ENCODE measurements at places on chromosomes 5 and 9. TPM values are rescaled to one million over a fixed set of nuclear protein-coding genes. Genes with fewer than 3 reads are reported as not detected.

Gene THBS4
- 0.47 TPM for total RNA-seq

Gene SPINK4
- total RNA-seq = not detected

Gene NDUFAF2
- 8.1 TPM for total RNA-seq

Gene ADAMTSL1
- total RNA-seq = not detected

Gene FGF10
- total RNA-seq = not detected

Gene ASPN
- not detected for total RNA-seq

Gene HRCT1
- total RNA-seq = not detected

Gene PCA3
- not detected for total RNA-seq

- no peak overlapping the region for H3K27ac ChIP-seq
- DNase-seq = no peak
- no peaks in the 10 kb centered on the region for H3K36me3 ChIP-seq
Measured at GRCh38 chr9:132244582-132245455, 83.0 kb downstream of the NTNG2 start.

DNA sequence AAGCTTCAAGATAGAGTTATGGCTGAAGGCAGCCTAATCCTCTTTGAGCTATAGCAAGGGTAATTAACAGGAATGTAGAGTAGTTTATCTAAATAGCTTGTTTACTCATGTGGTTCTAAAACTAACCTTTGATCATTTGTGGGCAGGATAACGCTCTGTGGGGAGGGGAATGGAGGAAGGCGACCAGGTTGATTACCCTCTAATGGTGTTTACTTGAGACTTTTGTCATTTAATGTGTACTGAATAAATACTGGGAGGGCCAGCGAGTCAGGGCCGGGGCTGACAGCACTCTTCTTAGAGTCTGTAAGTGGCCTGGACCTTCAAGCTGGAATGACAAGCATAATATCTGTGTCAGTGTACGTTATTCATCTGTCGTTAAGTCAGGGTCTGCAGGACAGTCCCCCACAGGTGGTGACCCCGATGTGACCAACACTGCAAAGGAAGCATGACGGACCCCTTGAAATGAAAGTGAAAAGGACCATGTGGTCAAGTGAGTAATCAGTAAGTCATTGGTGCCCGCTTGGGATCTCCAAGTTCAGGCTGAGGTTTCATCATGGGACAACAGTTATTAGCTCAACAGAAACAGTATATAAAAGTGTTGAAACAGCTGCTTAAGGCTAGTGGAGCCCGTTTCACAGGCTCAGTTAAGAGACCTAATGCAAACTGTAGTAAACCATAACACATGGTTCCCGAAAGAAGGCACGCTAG, 162.6 kb downstream of the CPLANE1 start:
- no peaks in the 10 kb centered on the region for H3K36me3 ChIP-seq
- H3K27ac ChIP-seq = no peak overlapping the region
- DNase-seq = no peak
- H3K4me3 ChIP-seq = no peak overlapping the region
- no peaks in the 10 kb centered on the region for H3K27me3 ChIP-seq
- no peaks in the 10 kb centered on the region for H3K4me1 ChIP-seq

DNA sequence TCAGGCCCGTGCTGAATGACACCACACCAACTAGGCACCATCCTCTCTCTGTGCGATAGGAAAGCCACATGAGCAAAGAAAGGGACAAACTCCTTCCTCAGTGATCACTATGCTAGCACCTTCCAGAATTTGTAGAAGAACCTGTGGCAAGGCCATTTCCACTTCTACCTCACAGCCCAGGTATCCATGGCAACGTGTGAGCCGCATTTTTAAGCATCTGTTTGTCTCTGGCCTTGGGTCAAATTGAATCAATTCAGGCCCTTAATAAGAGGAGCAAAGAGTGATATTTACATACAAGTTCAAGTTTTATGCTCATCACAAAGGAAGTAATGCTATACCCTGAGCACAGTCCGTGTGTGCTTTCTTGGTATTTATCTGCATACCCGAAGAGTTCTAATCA, 179.3 kb downstream of the SLC12A2 start:
- H3K27ac ChIP-seq = no peak overlapping the region
- H3K4me1 ChIP-seq = no peaks in the 10 kb centered on the region
- H3K36me3 ChIP-seq = no peaks in the 10 kb centered on the region
- no peak for DNase-seq

DNA sequence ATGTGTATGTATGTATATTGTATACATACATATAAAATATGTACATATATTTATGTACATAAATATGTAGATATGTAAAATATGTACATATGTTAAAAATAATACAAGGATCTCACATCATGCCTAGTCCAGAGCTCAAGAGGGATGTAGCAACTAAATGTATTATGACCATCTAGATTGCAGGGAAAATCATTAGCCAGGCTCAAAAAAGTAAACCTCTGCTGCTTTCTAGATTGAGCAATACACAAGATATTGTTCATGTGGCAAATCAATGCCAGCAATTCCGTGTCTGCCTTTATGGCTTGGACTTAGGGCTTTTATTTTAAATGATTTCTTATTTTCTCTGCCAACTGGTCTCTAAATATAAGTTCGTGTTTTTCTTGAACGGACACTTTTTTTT, 65.2 kb downstream of the RAI14 start:
- no peak overlapping the region for H3K4me3 ChIP-seq
- no peaks in the 10 kb centered on the region for H3K36me3 ChIP-seq
- DNase-seq = no peak
- no peaks in the 10 kb centered on the region for H3K27me3 ChIP-seq

GRCh38 chr9:133939845-133940244, 52.3 kb downstream of the VAV2 start:
- no peak for DNase-seq
- no peaks in the 10 kb centered on the region for H3K27me3 ChIP-seq
- H3K4me1 ChIP-seq = no peaks in the 10 kb centered on the region

DNA sequence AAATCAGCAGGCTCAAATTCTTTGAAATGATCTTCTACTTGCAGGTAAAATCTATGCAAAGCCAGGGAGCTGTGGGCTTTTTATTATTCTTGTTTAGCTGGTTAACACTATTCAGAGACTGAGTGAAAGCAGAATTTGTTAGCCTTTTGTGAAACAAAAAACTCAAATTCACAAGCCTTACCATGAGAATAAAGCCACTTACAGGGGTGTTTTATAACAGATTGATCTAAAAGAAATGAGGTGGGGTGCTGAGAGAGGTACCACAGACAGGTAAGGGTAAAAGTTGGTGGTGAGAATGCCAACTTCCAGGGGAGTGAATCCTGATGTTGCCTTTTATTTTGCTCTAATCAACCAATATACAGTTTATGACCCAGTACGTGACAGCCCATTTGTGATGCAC, 1585.6 kb downstream of the EFNA5 start:
- H3K27ac ChIP-seq = no peak overlapping the region
- no peaks in the 10 kb centered on the region for H3K36me3 ChIP-seq
- H3K4me3 ChIP-seq = no peak overlapping the region

DNA sequence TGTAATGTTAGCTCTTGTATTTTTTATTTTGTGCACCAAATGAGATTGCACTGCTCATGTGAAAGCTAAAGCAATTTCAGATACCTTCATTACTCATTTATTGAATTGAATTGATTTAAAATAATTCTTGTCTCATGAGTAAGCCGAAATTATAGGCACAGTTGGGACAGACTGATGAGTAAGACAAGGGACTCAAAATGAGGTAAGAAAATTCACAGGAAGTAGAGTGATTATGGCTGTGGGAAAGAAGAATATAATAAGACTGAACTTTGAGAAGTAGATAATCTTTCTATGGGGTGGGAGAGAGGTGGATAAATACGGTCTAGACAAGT, 51.1 kb downstream of the NUDT12 start:
- H3K27ac ChIP-seq = no peak overlapping the region
- no peaks in the 10 kb centered on the region for H3K36me3 ChIP-seq
- H3K27me3 ChIP-seq = no peaks in the 10 kb centered on the region
- no peak for DNase-seq
- no peaks in the 10 kb centered on the region for H3K4me1 ChIP-seq

DNA sequence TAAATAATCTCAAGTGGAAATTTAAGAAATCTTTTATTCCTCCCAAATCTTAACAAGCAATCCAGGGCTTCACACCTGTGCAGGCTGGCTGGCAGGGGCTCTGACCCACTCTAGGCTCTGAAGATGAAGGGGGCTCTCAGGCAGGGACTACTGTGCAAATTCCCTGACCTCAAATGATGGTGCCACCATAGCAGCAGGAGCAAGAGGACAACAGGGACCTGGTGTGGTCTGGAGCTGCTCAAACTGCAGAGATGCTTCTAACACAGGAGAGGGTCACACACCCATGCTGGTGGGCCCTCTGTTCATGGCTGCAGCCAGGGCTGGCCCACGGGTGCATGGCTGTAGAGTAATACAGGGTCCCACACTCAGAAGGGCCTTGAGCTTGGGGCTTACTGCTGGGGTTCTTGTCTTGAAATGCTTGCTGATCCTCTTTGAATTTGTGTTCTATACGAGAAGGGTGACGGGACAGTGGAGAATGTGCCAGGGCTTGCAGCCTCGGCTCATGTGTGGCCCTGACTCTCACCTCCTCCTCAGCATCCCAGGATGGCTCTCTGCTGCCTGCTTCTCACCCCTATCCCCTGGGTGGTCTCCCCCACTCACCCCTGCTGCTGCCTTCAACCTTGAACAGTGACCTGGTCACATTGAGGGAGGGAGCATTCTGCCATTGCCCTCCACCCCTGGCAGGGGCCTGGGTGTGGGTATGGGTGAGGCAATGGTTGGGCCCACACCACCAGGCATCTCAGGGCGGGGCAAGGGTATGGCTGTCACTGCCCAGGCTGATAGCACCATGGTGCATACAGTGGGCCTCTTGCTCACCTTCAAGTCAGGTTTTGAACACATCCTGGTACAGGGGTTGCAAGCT, 191.7 kb downstream of the FSTL4 start:
- DNase-seq = peak; percentile 3
- H3K4me3 ChIP-seq = no peak overlapping the region
- no peaks in the 10 kb centered on the region for H3K36me3 ChIP-seq
- H3K4me1 ChIP-seq = peaks cover 11% of the 10 kb centered on the region
- H3K27ac ChIP-seq = no peak overlapping the region

GRCh38 chr5:40071870-40072269, 607.8 kb upstream of the PTGER4 start:
- H3K27me3 ChIP-seq = no peaks in the 10 kb centered on the region
- H3K4me1 ChIP-seq = no peaks in the 10 kb centered on the region
- no peak overlapping the region for H3K27ac ChIP-seq
- no peak overlapping the region for H3K4me3 ChIP-seq

GRCh38 chr9:135612981-135613910, 26.1 kb downstream of the GLT6D1 start:
- H3K36me3 ChIP-seq = no peaks in the 10 kb centered on the region
- H3K27ac ChIP-seq = no peak overlapping the region
- no peaks in the 10 kb centered on the region for H3K27me3 ChIP-seq
- no peak for DNase-seq
- no peaks in the 10 kb centered on the region for H3K4me1 ChIP-seq

DNA sequence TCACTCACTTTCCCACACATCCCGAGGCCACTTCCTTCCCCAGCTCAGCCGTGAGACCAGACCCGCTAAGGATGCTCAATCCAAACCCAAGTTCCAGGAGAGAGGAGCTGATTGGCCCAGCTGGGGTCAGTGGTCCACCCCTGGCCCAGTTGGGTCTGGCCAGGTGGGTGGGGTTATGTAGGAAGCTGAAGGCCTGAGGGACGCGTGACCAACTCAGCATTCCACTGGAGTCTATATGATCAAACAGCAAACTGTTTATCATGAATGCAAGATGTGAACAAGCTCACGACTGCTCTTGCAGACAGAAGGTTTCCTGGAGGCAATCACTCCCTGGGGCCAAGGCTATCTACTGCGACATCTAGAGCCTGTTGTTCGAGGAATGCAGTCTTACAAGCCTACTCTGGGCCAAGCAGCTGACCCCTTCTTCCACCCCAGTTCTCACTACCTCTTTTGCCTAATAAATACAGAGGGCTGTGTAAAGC, 4.9 kb upstream of the RAPGEF1 start:
- DNase-seq = no peak
- no peak overlapping the region for H3K4me3 ChIP-seq
- H3K27me3 ChIP-seq = no peaks in the 10 kb centered on the region
- peak overlapping the region; percentile 35 for H3K27ac ChIP-seq
- no peaks in the 10 kb centered on the region for H3K36me3 ChIP-seq
- peaks cover 31% of the 10 kb centered on the region for H3K4me1 ChIP-seq

- H3K27ac ChIP-seq = no peak overlapping the region
- no peak for DNase-seq
- peaks cover 10% of the 10 kb centered on the region for H3K4me1 ChIP-seq
- H3K36me3 ChIP-seq = no peaks in the 10 kb centered on the region
- no peaks in the 10 kb centered on the region for H3K27me3 ChIP-seq
Measured at GRCh38 chr9:89732295-89732938, 127.6 kb downstream of the GADD45G start.

- no peak for DNase-seq
- no peak overlapping the region for H3K4me3 ChIP-seq
- peak overlapping the region; percentile 43 for H3K27ac ChIP-seq
Measured at GRCh38 chr9:120916588-120916987, 10.0 kb downstream of the TRAF1 start.

GRCh38 chr5:130066644-130067043, 162.4 kb downstream of the CHSY3 start:
- no peaks in the 10 kb centered on the region for H3K36me3 ChIP-seq
- H3K27me3 ChIP-seq = no peaks in the 10 kb centered on the region
- no peak for DNase-seq
- no peak overlapping the region for H3K27ac ChIP-seq
- no peak overlapping the region for H3K4me3 ChIP-seq

GRCh38 chr9:106653213-106653612, 209.8 kb upstream of the ZNF462 start:
- no peak overlapping the region for H3K4me3 ChIP-seq
- no peak for DNase-seq
- no peak overlapping the region for H3K27ac ChIP-seq
- no peaks in the 10 kb centered on the region for H3K4me1 ChIP-seq
- H3K36me3 ChIP-seq = no peaks in the 10 kb centered on the region
- no peaks in the 10 kb centered on the region for H3K27me3 ChIP-seq

- H3K4me3 ChIP-seq = no peak overlapping the region
- no peak overlapping the region for H3K27ac ChIP-seq
- H3K36me3 ChIP-seq = no peaks in the 10 kb centered on the region
- DNase-seq = no peak
Measured at GRCh38 chr9:95438561-95439357, 78.0 kb downstream of the PTCH1 start.

- H3K27ac ChIP-seq = no peak overlapping the region
- H3K36me3 ChIP-seq = peaks cover 80% of the 10 kb centered on the region
- H3K27me3 ChIP-seq = no peaks in the 10 kb centered on the region
- DNase-seq = peak; percentile 72
Measured at GRCh38 chr5:134577796-134578577, 52.5 kb downstream of the JADE2 start.

DNA sequence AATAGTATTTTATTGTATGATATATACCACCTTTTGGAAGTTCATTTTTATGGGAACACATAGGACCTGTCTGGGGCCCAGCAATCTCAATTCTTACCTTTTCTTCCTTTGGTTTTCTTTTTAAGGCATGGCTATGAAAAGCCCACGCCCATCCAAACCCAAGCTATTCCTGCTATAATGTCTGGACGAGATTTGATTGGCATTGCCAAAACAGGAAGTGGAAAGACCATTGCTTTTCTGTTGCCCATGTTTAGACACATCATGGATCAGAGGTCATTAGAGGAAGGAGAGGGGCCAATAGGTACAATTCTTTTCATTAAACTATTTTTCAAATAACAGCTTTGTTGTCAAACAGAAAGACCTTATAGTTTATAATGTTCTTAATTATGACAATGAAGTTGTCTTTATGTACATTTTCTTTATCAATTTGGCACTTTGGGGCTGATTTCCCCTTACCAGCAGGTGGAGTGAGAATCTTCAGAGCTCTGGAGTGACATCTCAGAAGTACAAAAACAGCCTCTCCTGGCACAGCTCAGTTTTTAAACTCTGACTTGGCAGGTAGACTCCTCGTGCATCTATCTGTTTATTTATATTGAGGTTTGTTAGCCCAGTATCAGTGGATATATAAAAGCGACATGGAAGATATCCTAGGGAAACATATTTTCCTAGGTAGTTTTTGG, 25.8 kb downstream of the DDX46 start:
- no peaks in the 10 kb centered on the region for H3K27me3 ChIP-seq
- H3K36me3 ChIP-seq = peaks cover 75% of the 10 kb centered on the region
- H3K4me1 ChIP-seq = no peaks in the 10 kb centered on the region
- H3K4me3 ChIP-seq = no peak overlapping the region
